Left renal pelvis (tissue), 4 donors: ENCODE measurements at places on chromosomes 3 and 15. TPM values are rescaled to one million over a fixed set of nuclear protein-coding genes. Genes with fewer than 3 reads are reported as not detected.

SMCO1 gene
- polyA plus RNA-seq: not detected

SLC22A14 gene
- polyA plus RNA-seq: 0.66 TPM

MTHFS gene
- 38.0 TPM for polyA plus RNA-seq

ARL14 gene
- not detected for polyA plus RNA-seq

CASR gene
- 21.7 TPM for polyA plus RNA-seq

AAGAB gene
- polyA plus RNA-seq: 62.0 TPM

RHOV gene
- 1.4 TPM for polyA plus RNA-seq

DNA sequence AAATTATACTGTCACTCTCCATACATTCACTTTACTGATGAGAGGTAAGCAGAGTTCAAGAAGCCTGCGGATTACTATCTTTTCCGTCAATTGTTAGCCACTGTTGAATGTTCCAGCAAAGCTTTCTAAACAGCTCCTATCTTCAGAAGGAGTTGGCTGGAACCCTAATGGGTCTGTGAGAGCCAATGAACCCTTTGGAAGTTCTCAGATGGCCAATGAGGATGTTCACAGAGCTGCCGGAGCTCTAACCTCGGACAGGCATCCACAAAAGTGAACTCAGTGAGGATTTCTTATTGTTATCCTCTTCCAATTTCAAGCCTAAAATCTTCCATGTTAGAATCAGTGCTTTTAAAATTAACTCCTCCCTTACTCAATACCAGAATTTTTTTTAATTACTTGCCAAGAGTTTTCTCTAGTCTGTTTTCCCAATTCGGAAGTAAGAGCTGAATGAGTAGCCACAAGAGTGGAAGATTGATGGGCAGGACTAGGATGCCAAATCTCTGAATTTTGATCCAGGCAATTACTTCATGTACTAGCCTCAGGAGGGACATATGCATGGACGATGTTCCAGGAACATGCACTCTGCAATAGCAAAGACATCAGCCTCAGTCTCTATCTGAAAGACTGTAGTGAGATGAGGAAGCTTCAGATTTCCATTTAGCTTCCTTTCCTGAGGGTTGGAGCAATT lies 78.1 kb downstream of the AGBL1 start:
- no peak for DNase-seq

DNA sequence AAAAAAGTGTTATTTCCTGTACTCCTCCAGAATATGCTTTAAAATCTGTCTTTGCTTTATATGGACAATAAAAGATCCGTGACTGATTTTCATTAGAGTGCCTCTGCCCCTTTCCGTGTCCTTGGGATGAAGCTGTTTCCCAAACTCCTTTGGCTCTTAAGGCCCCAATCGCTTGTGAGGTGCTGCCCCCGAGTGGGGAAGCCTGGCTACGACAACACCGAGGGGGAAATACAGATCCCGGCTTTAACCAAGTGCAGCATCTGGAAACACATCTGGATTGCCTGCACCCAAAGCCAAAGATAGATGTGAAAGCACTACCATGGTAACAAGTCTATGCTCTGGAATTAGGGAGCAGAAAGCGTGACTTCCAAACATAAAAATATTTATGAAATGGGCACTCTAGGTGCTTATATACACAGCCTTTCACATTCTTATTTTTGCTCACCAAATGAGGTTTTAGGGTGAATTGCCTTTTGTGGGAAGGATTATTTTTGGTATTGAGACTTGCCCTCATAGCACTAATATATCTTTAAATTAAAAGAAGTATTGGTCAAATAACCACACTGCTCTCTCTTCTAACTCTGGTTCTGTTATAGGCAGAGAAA lies 40.6 kb upstream of the ADCY5 start:
- DNase-seq: peak; percentile 38

DNA sequence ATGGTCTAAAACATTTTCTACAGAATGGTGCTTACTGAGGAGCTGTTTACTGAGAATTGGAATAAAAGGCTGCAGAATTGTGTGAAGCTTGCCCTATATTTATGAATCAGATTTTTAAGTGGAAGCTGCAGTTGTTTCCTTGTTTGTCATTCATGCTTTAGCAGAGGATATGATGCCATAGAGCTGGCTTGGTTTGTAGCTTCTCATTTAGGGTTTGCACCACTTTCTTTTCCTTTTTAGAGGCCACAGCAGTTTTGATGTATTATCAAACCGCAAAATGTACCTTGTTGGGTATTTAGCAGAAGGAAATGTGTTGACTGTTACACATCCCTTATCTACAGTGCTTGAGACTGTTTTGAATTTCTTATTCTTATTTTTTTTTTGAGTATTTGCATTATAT lies 66.2 kb downstream of the RASA2 start:
- no peak for DNase-seq

GRCh38 chr3:15342945-15343344 lies 10.6 kb upstream of the SH3BP5 start:
- DNase-seq: no peak

GRCh38 chr3:46214751-46215352 lies 6.7 kb upstream of the CCR1 start:
- DNase-seq: no peak

DNA sequence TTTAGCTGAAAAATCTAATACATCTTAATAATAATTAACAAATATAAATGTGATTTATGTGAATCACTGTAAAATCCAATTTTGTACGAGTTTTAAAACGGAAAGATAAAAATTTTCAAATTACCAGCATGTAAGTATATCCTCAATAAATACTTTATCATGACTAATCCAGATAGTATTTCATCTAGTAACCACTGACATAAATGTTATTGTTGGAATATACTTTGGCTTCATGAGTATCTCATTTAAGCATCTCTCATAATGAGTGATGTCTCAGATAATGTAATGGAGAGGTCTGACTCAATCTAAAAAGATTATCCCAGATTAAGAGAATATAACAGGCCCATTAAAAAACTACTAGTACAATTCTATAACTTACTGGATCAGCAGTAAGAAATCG lies 216.3 kb downstream of the STAG1 start:
- DNase-seq: no peak

DNA sequence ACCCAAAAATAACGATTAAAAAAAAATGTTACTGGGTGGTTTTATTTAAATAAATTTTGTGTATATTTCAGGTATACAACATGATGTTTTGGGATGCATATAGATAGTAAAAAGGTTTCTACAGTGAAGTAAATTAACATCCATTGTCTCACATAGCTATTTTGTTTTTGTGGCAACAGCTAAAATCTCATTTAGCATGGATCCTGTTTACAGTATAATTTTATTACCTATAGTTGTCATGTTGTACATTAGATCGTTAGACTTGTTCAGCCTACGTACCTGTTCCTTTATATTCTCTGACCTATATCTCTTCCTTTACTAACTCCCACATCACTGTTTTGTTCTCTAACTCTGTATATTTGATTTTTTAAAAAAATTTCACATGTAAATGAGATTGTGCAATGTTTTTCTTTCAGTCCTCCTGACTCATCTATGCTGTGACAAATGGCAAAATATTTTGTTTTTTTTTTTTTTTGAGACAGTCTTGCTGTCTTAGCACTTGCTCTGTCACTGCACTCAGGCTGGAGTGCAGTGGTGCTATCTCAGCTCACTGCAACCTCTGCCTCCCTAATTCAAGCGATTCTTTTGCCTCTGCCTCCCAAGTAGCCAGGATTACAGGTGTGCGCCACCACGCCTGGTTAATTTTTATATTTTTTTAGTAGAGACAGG lies 45.6 kb downstream of the OIP5 start:
- no peak for DNase-seq

GRCh38 chr3:143234526-143234925 lies 115.0 kb downstream of the CHST2 start:
- no peak for DNase-seq

- no peak for DNase-seq
Observed at GRCh38 chr3:179840985-179841384, 188.1 kb downstream of the USP13 start.

DNA sequence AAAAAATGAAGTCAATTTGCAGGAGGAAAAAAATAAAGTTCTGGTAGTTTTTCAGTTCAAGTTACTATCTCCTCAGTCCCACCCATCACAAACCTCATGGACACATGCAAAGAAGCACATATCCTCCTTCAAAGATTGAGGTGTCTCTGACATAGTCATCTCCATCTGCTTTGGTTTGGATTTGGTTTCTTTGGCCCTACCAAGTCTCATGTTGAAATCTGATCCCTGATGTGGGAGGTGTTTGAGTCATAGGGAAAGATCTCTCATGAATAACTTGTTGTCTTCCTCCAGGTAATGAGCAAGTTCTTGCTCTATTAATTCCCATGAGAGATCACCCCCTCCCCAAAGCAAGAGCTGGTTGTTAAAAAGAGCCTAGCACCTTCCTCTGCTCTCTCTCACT lies 446.8 kb downstream of the IGSF11 start:
- no peak for DNase-seq

GRCh38 chr15:63308947-63309346 lies 31.5 kb downstream of the APH1B start:
- DNase-seq: no peak

GRCh38 chr3:46321461-46322104 lies 32.3 kb upstream of the CCR2 start:
- no peak for DNase-seq

DNA sequence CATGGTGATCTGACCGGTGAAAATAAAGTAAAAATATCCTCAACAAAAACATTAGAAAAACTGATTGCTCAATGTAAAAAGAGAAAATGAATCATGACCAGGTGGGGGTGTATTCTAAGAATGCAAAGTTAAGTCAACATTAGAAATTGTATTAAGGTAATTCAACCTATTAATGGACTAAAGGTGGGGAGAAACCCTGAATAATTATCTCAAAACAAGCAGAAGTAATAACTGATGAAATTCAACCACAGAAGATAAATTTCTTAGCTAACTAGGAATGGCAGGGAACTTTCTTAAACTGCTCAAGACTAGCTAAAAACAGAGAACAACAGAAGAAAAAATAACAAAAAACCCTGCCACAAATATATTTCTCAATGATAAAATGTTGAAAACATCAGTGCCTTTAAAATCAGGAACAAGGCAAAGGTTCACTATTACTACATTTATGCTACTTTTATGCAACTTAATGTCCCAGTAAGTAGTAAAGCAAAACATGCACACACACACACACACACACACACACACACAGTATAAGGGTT lies 204.4 kb upstream of the THBS1 start:
- DNase-seq: no peak

- no peak for DNase-seq
Observed at GRCh38 chr15:51189669-51190385, 95.1 kb upstream of the TNFAIP8L3 start.

DNA sequence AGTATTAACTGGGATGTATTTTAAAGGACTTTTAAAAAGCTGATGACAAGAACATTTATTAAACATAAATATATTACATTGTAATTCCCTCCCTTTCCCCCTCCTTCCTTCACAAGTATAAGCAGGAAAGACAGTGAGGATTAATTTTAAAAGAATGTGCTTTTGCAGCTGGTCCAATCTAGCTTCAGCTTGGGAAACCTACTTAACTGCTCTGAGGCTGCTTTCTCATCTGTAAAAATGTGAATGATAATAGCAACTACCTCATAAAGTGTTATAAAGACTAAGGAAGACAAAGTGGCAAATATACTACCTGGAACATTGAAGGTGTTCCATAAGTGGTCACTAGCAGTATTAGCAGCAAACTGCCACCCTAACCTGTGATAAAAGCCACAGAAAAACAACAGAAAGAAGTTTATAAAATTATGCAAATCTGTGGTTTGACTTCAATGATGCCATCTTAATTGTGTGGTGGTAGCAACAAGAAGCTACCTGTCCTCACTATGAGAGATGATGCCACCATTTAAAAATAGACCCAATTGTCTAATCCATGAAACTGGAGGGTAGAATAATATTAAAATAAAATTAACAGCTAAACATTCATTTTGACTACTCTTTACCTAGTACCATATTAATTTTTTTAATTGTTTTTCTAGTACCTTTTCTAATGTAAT lies 20.0 kb downstream of the DHX36 start:
- DNase-seq: no peak
